Naive thymus-derived CD8-positive, alpha-beta T cell (primary cell): ENCODE measurements at places on chromosomes 1 and 21. TPM values are rescaled to one million over a fixed set of nuclear protein-coding genes. Genes with fewer than 3 reads are reported as not detected.

GRCh38 chr1:159208175-159208825 lies 3.6 kb downstream of the ACKR1 start:
- H3K36me3 ChIP-seq = no peaks in the 10 kb centered on the region
- peaks cover 27% of the 10 kb centered on the region for H3K27me3 ChIP-seq
- no peak for DNase-seq
- no peak overlapping the region for H3K4me3 ChIP-seq
- H3K4me1 ChIP-seq = no peaks in the 10 kb centered on the region
- H3K27ac ChIP-seq = no peak overlapping the region

DNA sequence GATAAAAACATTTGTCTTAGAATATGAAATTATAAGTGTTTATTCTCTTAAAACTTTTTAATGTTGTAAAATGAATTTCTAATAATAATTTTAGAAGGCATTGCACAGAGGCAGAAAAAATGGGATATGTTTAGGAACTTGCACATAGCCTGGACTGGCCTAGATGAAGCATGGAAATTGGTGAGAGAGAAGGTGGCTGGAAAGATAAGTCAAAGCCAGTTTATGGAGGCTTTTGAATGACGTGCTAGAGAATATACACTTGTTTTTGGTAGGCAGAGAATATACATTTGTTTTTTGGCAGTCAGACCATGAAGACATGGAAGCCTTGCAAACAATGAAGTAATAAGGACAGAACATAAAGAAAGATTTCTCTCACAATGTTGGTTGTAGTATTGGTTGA lies 2.3 kb upstream of the C4BPA start:
- DNase-seq = no peak
- H3K36me3 ChIP-seq = peaks cover 3% of the 10 kb centered on the region
- H3K4me1 ChIP-seq = peaks cover 1% of the 10 kb centered on the region
- H3K27me3 ChIP-seq = peaks cover 6% of the 10 kb centered on the region
- no peak overlapping the region for H3K27ac ChIP-seq
- no peak overlapping the region for H3K4me3 ChIP-seq

DNA sequence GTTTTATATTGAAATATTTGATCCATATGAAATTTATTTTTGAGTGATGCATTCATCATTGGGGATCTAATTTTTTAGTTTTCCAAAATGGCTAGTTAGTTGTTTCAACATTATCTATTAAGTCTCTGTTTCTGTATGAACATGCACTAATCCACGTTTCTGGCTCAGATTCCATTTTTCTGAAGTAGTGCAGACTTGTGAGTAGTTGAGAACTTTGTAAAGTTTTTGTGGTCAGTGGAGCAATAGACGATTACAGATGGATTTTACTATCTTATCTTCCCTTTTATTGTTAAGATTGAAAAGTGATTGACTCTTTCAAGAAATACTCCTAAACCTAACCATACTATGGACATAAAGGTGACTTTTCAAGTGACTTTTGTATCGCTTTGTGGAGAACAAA lies 16.7 kb downstream of the SOAT1 start:
- H3K4me1 ChIP-seq = peaks cover 39% of the 10 kb centered on the region
- no peaks in the 10 kb centered on the region for H3K27me3 ChIP-seq
- no peaks in the 10 kb centered on the region for H3K36me3 ChIP-seq
- H3K27ac ChIP-seq = peak overlapping the region; percentile 7

- no peaks in the 10 kb centered on the region for H3K27me3 ChIP-seq
- no peaks in the 10 kb centered on the region for H3K4me1 ChIP-seq
- no peak overlapping the region for H3K4me3 ChIP-seq
- no peak for DNase-seq
Observed at GRCh38 chr1:24713736-24714135, 31.5 kb upstream of the CLIC4 start.

DNA sequence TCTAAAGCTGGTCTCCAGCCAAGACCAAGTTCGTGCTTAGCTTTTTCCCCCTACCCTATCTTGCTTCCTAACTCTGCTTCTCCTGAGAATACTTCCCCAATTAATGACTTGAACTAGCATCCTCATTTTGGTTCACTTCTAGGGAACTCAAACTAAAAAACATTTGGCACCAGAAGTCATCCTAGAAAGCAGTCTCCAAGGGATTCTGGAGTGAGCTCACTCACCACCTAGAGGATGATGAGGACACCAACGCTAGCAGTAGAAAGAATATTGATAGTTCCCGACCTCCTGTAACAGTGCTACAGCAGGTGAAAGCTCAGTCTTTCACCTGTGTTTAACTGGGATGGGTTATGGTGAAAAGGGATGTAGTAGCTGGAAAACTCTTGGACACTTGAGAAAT lies 4.7 kb upstream of the PSMB2 start:
- peaks cover 6% of the 10 kb centered on the region for H3K36me3 ChIP-seq
- H3K4me3 ChIP-seq = no peak overlapping the region
- H3K27me3 ChIP-seq = peaks cover 27% of the 10 kb centered on the region
- H3K4me1 ChIP-seq = peaks cover 6% of the 10 kb centered on the region

The PRKCZ gene
- 33.9 TPM for total RNA-seq

DNA sequence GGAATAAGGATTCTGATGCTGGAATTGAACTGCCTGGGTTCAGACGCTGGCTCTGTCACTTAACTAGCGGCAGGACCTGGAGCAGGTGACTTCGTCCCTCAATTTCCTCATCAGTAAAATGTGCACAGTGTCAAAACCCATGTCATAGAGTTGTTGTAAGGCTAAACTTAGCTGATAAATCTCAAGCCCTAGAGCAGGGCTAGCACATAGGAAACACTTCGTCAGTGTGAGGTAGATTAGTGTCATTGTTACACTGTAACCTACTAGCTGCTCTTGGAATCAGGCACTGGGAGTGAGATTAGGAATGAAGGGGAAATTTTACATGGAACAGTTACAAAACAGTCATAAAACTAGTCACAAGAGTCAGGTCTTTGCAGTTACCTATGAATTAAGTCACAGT lies 56.1 kb upstream of the ANGPTL1 start:
- no peak overlapping the region for H3K27ac ChIP-seq
- no peak overlapping the region for H3K4me3 ChIP-seq
- H3K36me3 ChIP-seq = peaks cover 25% of the 10 kb centered on the region
- H3K27me3 ChIP-seq = no peaks in the 10 kb centered on the region
- no peak for DNase-seq
- H3K4me1 ChIP-seq = no peaks in the 10 kb centered on the region

DNA sequence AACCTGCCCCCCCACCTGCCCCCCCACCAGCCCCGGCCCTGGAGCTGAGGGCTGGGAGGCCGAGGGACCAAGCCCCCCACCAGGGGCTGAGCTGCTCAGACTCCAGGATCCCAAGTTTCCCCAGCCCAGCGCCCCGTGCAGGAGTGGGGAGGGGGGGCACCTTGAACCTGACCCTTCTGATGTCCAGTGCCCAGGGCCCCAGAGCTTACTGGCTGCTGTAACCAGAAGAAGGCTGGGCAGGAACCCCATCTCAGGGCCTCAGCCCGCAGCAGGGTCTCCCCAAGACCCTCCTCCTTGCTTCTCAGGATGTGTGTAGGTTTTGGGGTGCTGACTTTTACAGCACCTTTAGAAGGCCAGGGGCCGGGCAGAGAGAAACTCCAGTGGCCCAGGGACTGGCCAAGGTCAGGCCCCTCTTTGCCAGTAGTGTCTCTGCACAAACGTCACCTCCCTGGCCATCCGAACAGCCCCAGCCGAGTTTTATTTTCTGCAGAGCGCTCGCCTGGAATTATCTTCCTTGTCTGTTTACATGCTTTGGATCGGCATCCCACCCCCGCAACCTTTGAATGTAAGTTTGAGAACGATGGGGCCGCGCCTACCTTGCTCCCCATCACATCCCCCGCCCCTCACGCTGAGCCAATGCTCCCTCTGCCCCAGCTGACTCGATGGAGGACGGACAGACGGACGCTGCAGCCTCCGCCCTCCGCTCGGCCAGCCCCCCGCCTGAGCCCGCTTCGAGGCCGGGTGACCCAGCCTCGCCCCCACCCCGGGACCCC lies 70.1 kb upstream of the CASZ1 start:
- DNase-seq = peak; percentile 28
- H3K27me3 ChIP-seq = peaks cover 44% of the 10 kb centered on the region
- H3K4me3 ChIP-seq = peak overlapping the region; percentile 76
- H3K27ac ChIP-seq = no peak overlapping the region
